ENCODE measurements at places on chromosomes 7 and 10.

DNA sequence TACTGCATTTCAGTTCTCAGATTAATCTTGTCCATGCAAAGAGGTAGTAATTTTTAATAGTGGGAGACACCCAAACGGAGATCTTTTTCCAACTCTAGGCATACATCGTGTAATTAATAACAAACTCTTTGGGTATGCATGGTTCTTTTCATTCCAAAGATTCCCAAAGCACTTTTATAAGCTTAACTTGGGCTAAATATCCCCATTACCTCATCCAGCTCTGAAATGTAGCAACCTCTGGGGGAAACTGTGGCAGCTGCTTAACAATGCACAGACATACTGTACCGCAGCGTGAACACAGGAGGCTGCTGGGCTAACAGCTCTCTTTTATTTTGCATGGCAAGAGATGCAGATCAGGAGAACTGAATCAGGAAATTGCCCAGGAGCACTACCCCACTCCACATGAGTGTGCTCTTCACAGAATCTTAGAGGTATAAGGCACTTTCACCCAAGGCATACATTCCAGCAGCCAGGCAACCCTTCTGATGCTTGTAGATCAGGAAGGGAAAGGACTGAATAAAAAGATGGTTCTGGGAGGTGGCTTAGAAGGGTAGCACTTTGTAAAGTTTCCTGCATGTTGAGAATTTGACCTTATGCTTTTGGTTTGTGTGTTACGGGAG is 114.4 kb upstream of the GLI3 start:
- no peak for DNase-seq

DNA sequence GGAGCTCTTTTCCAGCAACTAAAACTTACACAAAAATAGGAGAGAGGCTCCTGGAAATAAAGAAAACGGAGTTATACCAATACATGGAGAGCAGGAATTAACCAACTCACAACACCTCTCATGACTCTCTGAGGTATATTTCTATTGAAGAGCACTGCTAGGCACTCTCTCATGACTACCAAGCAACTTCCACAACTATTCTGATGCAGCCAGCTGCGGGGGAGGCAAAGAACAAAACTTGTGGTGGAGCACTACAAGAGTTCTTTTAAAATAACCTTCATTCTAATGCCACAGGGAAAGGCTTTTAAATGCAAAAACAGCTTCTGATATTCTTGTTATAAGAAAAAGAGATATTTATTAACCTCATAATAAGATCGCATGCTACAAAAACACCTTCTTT is 140.7 kb downstream of the SLC25A13 start:
- no peak for DNase-seq

GRCh38 chr7:155886391-155887173 is 74.3 kb upstream of the SHH start:
- DNase-seq, result no peak

- no peak for DNase-seq
Observed at GRCh38 chr7:76231583-76231982, 29.9 kb downstream of the SRRM3 start.

DNA sequence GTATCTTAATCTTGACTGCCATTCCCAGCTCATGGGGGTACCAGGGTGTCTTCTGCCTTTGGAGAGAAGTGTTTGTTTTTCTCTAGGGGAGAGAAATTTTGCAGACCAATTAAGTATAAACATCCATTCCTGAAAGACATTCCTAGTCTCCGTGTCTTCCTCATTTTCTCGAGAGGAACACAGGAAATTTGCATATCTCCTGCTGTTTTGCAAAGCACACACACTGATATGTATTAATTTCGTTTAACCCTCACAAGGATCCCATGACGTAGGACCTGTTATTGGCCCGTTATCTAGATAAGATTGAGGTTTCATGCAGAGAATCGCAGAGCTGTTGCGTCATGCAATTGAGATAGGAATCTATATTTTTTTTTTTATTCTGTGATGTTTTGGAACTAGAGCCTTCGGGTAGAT is 944 bp downstream of the RHBDD2 start:
- no peak for DNase-seq

DNA sequence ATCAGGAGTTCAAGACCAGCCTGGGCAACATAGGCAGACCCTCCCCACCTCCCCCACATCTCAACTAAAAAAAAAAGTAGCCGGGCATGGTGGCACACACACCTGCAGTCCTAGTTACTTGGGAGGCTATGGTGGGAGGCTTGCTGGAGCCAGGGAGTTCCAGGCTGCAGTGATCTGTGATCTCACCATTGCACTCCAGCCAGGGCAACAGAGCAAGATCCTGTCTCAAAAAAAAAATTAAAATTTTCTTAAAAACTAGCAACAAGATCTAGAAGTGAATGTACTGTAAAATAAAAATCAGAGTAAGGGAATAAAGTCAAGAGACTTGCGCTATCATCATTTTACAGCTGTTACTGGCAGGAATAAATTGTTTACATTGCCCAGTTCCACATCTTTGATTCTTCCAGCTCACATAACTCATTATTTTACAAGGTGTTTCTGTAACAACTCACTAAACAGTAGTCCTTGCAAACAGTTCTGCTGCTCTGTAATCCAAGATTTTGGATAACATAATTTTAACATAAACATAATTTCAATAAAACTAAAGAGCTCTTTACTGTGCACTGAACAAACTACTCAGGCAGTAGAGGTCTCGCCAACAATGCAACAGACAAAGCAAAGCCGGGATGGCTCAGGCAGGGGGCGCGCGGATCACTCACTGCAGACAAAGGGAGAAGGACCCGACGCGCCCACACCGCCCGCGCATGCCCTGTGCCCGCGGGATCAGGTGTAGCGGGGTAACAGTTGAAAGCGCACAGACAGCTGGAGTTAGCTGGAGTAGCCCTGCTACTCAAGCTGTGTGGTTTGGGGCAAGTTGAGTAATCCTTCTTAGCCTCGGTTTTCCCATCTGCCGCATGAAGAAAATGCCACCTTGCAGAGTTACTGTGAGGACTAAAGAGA is 73.3 kb upstream of the NFE2L3 start:
- no peak for DNase-seq

- DNase-seq, result no peak
Observed at GRCh38 chr10:14806318-14806717, 31.5 kb downstream of the CDNF start.

DNA sequence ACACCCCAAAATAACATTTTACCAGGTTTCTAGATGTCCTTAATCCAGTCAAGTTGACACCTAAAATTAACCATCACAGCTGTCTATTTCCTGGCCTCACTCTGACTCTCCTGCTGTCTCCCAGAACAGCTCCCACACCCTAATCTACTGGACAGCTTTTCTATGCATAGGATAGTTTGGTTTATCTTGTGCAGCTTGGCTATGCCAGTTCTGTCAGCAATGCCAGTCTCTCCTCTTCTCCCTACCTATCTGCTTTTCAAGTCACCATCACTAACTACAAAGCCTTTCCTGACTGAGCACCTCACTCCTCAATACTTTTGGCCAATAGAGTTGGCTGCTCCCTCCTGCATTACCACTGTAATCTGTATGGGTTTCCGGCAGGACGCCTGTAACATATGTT is 5.0 kb downstream of the NCOA4 start:
- no peak for DNase-seq

GRCh38 chr10:57593983-57594573 is 673.6 kb downstream of the IPMK start:
- DNase-seq, result no peak

- no peak for DNase-seq
Observed at GRCh38 chr10:36608866-36609265, 516.5 kb upstream of the ANKRD30A start.

GRCh38 chr7:91789558-91789957 is 90.9 kb downstream of the MTERF1 start:
- DNase-seq, result no peak

DNA sequence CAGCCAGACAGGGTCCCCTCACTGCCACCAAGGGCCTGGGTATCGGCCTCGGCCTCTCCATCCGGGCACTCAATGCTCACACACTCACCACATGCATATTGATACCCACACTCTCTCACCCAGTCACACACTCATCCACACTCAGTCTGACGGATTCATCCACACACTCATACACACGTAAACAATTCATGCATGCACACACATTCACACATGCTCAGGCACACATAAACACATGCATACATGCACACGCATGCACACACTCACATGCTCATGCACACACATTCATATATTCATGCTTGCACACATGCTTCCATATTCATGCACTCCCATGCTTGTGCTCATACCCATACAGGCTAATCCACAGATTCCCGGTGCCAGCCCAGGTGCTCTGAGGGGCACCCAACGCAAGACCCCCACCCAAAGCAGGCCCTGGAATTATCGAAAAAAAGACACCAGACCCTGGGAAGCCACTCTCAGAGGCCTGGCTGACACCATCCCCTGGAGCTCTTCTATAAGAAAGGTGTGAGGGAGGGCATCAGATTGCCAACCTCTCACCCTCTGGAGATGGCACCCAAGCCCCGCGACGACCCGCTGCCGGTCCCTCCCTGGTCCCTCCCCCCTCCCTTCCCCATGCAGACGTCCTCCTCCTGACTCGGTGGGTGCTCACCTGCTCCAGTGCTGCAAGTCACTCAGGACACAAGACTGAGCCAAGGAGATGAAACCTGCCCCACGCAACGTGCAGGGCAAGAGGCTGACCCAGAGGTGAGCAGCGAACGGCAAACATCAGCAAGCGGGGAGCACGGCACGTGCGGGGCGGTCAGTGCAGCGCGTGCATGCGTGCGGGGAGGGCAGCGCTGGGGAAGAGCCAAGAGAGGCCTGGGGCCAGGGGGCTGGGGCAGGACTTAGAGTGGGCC is 15.2 kb downstream of the STK32C start:
- DNase-seq, result no peak

GRCh38 chr10:129940617-129941198 is 23.4 kb downstream of the EBF3 start:
- no peak for DNase-seq

DNA sequence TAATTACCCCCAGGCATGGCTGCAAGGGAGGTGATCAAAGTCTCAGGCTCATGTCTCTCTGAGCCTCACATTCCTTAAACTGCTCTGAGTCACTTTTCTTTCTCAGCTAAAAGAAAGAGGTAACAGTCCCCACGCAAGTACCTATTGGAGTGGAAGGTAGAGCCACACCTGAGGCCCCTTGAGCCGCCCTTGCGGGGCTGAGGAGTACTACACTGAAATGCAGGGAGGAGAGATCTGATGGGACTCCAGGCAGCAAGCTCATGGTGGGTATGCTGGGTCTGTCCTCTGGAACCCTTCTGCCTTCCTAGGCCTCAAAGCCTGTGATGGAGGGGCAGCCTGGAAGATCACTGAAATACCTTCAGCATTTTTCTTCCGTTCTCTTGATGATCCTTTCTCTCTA is 960.0 kb downstream of the DNAJB9 start:
- DNase-seq, result no peak

- peak; percentile 97 for DNase-seq
Observed at GRCh38 chr10:26780793-26781601, 79.8 kb downstream of the ABI1 start.

- no peak for DNase-seq
Observed at GRCh38 chr10:100993986-100994708, 5.5 kb upstream of the LZTS2 start.

DNA sequence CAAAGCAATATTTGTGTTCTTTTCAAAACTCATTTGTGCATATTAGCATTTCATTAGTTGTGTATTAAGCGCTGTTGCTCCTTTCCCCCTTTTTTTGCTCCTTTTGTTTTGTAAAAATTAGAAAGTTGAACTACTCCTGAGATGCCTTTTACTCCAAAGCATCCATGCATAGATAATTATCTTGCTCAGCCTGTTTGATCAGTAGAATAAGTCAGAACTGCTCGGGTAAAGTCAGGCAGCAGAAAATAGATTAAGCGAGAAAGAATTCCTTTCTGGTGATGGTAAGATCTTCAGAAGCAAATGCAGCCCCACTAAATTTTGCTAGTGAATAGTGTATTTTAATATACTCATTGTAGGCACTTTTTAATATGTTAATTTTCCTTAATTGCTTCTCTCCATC is 227.1 kb downstream of the TEX36 start:
- DNase-seq, result no peak

GRCh38 chr7:15747712-15748111 is 61.2 kb upstream of the MEOX2 start:
- no peak for DNase-seq

DNA sequence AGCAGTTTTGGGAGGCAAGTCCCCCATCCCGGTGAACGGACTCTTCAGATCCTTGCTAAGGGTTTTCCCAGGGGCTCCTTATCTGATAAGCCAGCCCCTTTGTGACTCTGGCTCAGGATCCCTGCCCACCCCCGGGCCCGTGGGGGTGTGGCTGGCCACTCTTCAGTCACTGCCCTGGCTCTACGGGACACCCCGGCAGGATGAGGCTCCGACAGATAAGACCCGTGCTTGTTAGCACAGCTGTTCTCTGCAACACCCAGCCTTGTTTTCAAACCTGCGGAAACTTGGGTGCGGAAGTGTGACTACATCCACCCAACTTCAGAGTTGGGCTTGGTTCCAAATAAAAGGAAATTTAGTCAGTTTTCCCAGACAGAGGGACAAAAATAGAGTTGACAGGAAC is 66.7 kb upstream of the PODXL start:
- DNase-seq, result no peak

- no peak for DNase-seq
Observed at GRCh38 chr7:116674508-116675173, 2.6 kb downstream of the MET start.

DNA sequence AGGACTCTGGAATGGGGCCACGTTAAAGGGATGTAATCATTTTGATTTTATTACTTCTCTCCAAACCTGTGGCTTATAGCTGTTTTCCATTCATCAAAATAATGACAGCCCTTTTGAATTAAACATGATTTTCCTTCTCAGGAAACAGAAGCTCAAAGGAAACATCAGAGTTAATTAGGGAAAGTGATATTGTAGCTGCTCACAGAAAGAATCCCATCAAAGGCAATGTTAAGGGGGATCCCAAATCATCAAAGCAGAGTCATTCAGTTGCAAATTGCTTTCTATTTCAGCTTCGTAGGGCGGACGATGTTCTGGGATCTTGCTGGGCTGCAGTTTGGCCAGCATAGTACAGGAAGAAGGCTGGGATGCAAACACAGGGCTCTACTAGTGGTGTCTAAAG is 563.2 kb downstream of the CCSER2 start:
- no peak for DNase-seq

GRCh38 chr7:37322831-37323230 is 125.8 kb downstream of the ELMO1 start:
- DNase-seq, result no peak

DNA sequence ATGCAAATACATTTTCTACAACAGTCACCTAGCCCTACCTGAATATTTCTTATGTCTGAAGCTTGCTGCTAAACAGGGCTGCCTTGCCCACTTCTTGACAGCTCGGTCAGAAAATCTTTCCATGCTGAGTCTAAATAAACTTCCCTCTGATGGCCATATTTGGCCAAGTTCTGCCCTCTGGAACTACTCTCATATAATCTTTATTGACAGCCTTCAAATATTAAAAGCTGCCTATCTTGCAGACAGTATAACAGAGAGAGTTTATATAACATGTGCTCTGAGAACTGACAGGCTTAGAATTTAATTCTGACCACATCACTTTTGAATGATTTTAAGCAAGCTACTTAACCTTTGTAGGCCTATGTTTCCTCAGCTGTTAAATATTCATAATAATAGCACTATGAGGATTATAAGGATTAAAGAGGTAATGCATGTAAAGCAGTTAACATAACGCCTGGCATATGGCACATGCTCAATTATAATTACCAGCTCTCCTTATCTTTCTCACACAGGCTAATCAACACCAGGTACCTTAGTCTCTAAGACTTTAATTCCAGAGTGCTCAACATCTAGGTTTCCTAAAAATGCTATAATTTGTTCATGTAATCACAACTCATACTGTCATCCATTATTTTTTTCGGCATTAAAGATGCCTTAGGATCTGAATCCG is 334.1 kb downstream of the HPSE2 start:
- DNase-seq, result no peak

Data from epithelial cell of prostate (primary cell).